CD4-positive, alpha-beta T cell (primary cell): ENCODE measurements at places on chromosomes 12 and 14.

DNA sequence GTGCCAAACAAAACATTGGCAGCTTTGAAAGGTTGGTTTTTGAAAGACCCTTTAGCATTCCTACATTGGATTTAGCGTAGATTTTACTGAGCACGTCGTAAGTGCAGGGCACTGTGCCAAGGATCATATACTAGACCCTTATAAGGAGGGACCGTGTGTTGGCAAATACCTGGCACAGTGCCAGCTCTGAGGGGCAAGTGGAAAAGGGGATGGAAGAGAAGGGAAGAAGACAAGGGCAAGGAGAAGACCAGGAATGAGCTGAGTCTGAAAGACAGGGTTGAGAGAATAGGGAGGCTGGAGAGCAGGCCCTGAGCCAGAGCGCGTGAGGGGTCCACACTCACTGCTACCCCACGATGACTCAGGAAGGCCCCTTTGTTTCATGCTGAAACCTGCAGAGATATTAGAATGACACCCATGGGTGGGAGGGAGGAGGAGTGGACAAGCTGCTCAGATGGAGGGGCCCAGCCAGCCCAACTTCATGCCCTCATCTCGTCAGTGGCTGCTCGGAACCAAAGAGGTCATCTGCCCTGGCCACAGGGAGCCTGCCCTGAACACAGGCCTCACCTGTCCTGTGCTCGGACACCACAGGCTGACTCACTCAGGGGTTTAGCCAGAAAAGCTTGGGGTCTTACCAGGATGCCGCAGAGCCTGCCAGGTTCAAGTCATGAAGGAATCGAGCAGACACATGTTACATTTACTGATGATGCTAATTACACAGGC lies 25.0 kb downstream of the RAB35 start:
- no peak for DNase-seq

- no peak for DNase-seq
Observed at GRCh38 chr12:125786143-125786542, 720.9 kb downstream of the AACS start.

GRCh38 chr12:96570579-96570978 lies 81.2 kb downstream of the CFAP54 start:
- no peak for DNase-seq

- no peak for DNase-seq
Observed at GRCh38 chr12:76504606-76505005, 55.0 kb downstream of the OSBPL8 start.

- DNase-seq = no peak
Observed at GRCh38 chr12:125071456-125071855, 6.2 kb downstream of the AACS start.

DNA sequence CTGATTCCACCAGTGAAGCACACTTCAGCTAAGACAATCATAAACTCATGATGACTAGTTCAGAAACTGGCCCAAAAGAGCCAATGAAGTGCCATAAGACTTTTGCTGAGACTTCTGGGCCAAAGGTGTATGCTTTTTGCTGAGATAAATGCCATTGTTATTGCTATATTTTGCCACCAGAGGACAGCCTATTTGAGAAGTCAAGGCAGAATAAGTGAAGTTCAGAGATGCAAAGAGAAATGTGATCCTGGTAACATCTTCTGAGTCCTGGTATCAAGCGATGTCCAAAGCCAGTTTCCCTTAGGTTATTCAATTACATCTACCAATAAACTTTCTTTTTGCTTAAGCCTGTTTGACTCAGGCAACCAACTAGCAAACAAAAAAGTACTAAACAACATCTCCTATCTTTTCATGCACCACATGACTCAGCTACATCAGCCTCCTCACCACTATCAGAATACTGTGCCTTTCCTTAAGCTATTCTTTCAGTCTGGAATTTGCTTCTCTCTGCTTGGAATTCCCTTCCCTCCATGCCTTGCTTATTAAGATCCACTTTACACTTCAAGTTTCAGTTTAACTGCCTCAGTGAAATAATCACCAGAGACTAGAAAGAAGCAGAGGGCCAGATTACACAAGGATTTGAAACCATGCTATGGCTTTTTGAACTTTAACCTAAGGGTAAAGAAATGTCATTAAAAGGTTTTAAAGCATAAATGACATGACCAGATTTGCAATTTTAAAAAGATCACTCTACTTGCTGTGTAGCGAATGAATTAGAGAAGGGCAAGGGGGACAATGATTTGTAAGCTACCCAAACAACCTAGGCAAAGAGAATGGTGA lies 14.0 kb downstream of the CRY1 start:
- no peak for DNase-seq

DNA sequence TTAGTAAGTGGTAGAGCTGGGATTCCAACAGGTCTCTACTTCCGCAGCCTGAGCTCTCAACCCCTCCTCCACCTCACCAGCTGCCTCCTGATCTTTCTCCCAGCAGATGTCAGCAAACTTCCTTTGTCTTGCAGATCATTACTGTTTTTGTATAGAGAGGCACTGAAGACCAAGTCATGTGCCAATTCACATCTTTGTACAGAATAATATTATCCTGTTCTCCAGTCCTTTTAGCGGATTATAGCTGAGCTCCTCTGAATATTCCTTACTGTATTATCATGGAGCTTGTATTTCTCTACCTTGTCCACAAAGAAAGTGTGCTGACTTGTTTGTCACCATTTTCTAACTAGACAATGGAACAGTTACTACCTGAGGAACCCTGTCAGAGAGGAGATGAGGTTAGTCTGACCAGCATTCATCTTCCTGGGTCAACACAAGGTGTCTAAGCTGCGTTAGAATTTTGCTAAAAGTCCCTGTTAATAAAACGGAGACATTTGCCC lies 142.3 kb upstream of the ARHGAP5 start:
- DNase-seq = peak; percentile 57

- DNase-seq = no peak
Observed at GRCh38 chr12:89235189-89235993, 116.9 kb downstream of the DUSP6 start.

DNA sequence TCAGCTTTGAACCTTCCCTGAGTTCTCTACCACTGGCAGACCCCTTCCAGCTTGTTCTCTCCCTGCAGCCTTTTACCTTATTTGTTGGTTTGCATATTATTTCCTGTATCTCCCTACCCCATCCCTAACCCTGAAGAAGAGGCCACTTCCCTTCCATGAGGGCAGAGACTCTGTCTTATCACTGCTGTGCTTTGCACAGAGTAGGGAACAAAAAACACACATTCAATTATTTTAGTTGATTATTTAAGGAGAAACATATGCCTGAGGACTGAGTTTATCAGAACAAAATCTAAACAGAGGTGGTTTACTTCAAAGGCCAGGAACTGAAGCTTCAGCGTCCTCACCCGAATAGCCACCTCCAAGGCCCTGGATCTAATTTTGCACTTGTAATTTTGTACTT lies 111.7 kb upstream of the RFLNA start:
- no peak for DNase-seq

- DNase-seq = no peak
Observed at GRCh38 chr12:7716381-7716780, 5.1 kb downstream of the DPPA3 start.

- DNase-seq = peak; percentile 69
Observed at GRCh38 chr12:1593174-1594005, 991 bp downstream of the FBXL14 start.

GRCh38 chr12:116717466-116718437 lies 20.1 kb downstream of the SPRING1 start:
- no peak for DNase-seq

DNA sequence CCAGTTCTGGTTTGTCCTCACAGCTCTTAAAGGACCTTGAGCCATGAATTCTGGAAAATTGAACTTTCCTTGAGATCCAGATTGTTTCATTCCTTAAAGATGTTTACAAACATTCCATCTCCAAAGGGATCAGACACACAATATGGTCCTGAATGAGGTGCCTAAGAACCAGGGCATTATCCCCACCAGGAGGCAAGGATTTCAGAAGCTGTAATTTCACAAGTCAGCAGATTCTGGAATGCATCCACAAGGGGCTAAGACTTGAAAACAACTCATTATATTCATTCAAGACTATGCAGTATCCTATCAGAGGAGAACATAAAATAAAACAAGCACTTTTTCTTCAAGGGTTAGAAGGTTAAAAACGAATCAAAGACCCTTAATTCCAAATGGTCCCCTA lies 15.1 kb downstream of the KCNH5 start:
- DNase-seq = no peak

GRCh38 chr14:50676814-50677516 lies 8.9 kb upstream of the SAV1 start:
- no peak for DNase-seq

- no peak for DNase-seq
Observed at GRCh38 chr12:252636-253035, 10.0 kb downstream of the SLC6A13 start.

GRCh38 chr14:51442513-51443175 lies 202.6 kb downstream of the TMX1 start:
- no peak for DNase-seq
